ENCODE measurements at places on chromosomes 7 and 10.

GRCh38 chr7:46725838-46726237 is 804.8 kb upstream of the IGFBP3 start:
- no peak for DNase-seq

- no peak for DNase-seq
These were observed 21.4 kb downstream of the TSPAN13 start for GRCh38 chr7:16774986-16775385.

DNA sequence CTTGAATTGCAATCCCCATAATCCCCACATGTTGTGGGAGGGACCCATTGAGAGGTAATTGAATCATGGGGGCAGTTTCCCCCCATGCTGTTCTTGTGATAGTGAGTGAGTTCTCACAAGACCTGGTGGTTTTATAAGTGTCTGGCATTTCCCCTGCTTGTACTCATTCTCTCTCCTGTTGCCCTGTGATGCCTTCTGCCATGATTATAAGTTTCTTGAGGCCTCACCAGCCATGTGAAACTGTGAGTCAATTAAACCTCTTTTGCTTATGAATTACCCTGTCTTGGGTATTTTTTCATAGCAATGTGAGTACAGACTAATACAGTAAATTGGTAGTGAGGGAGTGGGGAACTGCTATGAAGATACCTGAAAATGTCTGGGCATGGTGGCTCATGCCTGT is 65.0 kb downstream of the ANKRD7 start:
- no peak for DNase-seq

DNA sequence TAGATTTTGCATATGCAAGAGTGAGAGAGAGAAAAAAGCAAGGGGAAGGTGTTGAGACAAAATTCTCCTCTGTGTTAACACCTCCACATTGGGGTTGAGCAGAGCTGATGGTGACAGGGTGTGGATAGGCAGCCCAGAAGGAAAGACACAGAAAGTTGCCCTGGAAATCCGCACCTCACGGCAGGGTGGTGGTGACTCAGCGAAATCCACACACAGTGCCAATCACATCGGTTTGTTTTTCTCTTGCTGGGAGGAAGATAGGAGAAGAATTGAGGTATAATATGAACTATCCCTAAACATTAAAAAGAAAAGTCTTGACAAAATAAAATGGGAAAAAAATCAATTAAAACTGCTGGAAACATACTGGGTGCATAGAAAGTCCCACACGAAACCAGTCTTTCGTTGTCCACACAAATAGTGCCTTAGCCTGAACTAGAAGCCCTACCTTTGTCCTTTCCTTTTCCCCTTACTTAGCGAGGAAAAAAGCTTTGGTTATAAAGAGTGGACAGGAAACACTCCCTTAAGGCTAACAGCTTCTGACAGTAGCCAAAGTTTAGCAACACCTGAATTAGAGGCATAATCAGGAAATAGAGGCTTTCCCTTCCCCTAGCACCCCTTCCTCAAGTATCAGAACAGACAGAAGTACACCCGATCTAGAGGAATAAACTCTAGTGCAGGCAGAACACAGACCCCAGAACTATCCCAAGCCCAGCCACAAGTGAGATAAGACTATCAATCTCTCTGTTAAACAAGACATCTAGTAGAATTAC is 39.2 kb upstream of the DNAJC1 start:
- no peak for DNase-seq

- no peak for DNase-seq
These were observed 120.7 kb upstream of the ADARB2 start for GRCh38 chr10:1858048-1858447.

GRCh38 chr7:88756802-88757201 is 2.7 kb upstream of the ZNF804B start:
- DNase-seq, result no peak

- DNase-seq, result peak; percentile 31
These were observed 184.7 kb downstream of the DOCK4 start for GRCh38 chr7:112021379-112022044.

GRCh38 chr10:97580421-97581367 is 3.5 kb upstream of the HOGA1 start:
- no peak for DNase-seq

- no peak for DNase-seq
These were observed 958.6 kb downstream of the NXPH1 start for GRCh38 chr7:9391984-9392383.

DNA sequence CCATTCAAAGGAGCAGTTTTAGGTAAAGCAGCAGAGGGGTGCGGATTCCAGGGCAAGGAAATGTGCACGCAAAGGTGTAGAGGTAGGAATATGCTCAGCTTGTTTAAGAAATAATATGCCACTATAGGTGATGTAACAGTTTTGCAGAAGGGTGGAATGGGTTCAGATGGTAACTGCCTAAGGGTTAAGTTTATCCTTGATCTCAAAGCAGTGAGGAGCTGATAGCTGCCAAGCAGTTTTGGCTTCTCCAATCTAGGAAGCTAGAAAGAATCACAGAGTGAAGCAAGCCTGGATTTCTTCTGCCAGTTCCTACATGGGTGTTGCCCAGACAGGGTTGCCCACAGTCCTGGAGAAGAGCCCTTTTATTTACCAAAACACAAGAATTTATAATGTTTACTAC is 6.0 kb downstream of the ACADSB start:
- no peak for DNase-seq

GRCh38 chr7:101875283-101875846 is 57.9 kb downstream of the CUX1 start:
- no peak for DNase-seq

GRCh38 chr7:26451997-26452396 is 160.3 kb downstream of the SNX10 start:
- no peak for DNase-seq

- no peak for DNase-seq
These were observed 9.4 kb downstream of the STK17A start for GRCh38 chr7:43592326-43592725.

DNA sequence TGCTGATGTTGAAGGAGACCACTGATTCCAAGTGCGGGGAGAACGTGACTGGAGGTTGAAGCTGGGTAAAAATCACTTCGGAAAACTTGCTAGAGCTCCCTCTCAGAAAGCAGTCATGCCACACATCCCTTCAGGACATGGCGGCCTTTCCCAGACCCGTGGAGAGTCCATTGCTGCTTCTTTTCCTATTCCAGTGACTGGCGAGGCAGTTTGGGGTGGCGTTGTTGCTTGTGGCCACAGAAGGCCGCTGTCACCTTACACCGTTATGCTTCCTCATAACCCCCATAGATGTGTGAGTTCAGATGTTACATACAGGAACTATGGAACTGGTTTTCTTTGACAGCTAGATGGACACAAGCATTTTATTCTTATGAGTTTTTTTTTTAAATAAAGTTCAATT is 235.6 kb upstream of the POM121L12 start:
- no peak for DNase-seq

DNA sequence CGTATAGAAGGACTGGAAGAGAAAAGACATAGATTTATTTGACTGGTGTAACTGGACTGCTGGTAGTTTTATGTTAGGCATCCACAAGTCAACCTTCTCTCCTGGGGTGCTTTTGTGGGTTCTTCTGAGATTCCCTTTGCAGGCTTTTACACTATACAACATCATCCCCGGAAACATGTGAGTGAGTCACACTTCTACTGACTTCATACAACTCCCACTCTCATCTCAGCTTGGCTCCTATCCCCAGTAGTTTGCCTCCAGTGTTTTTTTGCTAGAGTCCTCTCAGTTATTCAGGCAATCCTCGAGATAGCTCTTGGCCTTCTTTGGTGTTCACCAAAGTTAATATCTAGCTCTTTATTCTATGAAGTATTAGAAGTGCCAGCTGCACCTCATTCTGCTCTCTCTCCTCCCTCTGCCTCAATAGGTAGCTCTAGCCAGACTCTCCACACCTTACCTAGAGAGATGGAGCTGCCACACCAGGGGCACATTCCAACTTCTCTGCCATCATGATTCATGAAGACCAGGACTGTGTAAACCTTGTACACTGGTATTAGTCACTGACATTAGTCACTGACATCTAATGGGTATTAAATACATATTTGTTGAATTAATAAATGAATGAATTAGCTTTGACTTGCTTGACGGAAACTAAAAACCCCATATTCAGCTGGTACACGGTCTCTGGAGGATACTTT is 281.9 kb downstream of the PPP1R3A start:
- no peak for DNase-seq

DNA sequence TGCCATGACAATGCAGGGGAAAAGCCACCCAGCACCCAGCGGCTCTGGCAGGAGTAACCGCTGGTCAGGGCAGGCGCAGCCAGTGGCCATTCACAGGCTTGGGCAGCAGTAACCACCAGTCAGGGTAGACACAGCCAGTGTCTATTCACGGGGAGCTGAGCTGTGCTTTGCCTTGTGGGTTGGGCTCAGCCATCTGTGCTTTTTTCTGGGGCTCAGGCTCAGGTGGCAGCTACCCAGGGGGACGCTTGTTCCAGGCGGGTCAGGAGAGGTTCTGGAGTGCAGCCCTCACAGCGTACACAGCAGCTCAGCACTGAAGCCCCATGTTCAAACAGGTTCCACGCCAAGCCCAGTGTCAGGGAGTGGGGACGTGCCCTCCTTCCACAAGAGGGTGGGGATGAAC is 28.5 kb downstream of the FOXL3 start:
- no peak for DNase-seq

DNA sequence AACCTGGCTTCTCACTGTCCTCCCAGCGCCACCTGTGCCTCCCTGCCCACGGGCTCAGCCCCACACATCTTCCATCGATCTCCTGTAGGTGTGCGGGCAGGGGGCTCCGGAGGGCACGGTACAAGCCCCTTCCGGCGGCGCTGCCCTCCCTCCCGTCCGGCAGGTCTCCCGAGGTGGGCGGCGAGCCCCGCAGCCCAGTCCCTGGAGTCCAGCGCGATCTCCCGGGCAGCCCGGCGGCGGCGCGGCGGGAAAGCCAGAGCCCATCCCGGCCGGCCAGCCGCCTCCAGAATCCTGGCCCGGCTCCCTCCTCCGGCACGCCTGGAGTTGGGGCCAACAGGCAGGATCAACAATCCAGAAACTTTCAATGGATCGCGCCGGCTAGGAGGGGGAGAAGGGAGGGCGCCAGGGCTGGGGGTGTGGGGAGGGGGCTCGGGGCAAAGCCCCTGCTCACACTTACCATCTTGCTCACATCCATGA is 100.1 kb downstream of the HIP1 start:
- DNase-seq, result peak; percentile 76

DNA sequence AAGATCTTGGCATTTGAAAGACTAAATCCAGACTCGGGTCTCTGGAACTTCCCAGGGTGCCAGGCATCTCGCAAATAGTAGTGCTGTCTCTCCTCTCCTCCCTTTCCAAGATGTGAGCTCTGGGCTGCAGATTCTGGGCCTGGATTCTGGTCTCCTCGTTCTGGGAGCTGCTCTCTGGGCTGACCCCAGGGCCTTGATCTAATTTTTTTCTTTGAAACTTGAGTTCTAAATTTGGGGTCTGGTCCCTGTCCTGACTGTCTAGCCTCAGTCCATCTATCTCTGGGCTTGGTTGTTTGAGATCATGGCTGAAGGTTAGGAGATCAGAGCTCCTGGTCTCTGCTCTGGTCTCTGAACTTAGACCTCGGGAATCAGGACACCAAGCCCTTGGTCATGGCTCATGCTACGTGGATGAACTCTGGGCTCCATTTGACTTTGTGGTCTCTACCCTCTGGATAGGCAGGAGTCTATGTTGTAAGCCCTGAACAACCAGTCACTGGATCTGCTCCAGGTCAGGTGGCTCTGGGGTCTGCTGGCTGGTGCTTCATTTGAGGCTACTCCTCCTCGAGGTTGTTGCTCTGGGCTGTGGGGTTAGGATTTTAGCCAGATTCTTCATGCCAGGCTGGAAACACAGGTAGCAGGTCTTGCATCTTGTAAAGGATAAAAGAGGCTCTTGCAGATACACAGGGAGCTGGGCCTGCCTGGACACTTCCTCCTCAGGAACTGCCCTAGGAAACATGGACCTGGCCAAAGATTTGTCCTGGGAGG is 8.0 kb upstream of the MBL2 start:
- DNase-seq, result no peak

DNA sequence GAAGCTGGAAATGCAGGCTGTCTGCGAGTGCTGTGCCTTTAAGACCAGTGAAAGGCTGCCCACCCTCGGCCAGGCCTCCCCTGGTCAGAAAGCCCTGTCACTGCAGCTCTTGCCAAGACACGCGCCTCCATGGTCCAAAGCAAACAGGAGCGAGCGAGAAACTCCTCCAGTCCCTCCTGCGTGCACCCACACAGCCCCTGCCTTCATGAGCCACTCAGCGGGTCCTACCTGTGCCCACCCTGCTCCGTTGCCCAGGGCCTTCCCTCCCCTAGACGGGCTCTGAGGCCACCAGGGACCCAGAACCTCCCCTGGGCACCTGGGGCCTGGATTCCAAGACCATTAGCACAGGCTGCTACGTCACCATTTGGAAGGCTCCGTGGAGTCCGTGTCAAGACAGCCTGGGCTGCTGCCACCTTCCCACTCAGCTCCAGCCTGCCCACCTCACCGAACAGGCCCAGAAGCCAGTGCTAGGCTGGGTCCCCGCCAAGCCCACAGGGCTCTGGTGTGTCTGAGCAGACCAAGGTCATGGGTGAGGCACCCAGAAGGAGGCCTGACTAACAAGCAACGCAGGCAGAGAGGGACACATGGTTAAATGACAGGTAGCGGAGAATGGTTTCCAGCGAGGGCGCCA is 144.5 kb downstream of the NEURL1 start:
- peak; percentile 91 for DNase-seq

DNA sequence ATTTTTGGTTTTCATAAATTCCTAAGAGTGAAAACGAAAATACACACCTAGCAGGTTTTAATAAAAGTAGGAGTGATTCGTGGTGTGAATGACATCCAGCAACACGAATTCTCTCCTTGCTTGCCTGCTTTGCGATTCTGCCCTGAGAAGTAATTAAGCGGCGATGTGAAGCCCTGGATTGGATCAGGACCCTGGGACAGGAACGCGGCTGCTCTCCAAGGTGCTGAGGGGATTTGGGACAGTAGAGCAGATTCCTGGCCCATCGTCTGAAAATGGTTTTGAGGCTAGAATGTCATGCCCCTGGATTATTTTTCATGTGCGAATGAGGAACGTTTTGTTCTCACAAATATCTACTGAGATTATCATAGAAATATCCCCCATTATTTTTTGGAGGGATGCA is 7.8 kb downstream of the NPS start:
- peak; percentile 66 for DNase-seq

DNA sequence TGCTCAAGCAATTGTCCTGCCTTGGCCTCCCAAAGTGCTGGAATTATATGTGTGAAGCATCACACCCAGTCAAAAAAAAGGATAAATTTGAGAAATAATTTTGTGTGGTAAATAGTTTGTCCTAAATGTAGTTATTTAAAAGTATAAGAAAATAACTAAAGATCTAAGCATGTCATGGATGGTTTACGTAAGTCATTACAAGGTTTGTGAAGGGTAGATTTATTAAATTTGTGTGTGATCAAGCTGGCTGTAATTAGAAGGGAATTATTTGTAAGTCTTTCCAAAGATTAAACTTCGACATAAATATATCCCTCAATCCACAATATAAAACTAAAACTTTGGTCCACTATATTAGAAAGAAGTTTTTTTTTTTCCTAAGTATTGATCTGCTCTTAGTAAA is 28.6 kb downstream of the ORC5 start:
- DNase-seq, result no peak
